Lung (tissue), 17 donors: ENCODE measurements at places on chromosomes 1 and 21. TPM values are rescaled to one million over a fixed set of nuclear protein-coding genes. Genes with fewer than 3 reads are reported as not detected.
A peak's percentile ranks its signal among the peaks of the same experiment; 100 is the strongest.

DNA sequence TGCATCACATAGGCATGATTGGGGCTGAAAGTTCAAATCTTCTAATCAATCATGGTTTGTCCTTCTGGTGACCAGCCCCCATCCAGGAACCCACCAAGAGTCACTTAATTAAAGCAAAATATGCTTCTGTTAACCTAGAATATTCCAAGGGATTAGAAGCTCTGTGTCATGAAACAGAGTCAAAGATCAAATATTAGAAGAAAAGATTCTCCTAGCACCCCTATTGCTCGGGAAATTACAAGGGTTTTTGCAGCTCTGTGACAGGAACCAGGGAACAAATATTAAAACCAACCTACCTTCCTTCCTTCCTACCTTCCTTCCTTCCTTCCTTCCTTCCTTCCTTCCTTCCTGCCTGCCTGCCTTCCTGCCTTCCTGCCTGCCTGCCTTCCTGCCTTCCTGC lies 31.8 kb upstream of the ACTN2 start:
- no peaks in the 10 kb centered on the region for H3K27me3 ChIP-seq
- no peaks in the 10 kb centered on the region for H3K36me3 ChIP-seq
- H3K4me1 ChIP-seq: peaks cover 3% of the 10 kb centered on the region
- no peak overlapping the region for H3K27ac ChIP-seq

RAP1GAP gene
- total RNA-seq: 41.4 TPM

HAX1 gene
- 42.7 TPM for total RNA-seq

- H3K4me3 ChIP-seq: no peak overlapping the region
Observed at GRCh38 chr21:43726686-43727518, 8.0 kb downstream of the PDXK start.

ADAMTS5 gene
- total RNA-seq: 22.2 TPM

DNA sequence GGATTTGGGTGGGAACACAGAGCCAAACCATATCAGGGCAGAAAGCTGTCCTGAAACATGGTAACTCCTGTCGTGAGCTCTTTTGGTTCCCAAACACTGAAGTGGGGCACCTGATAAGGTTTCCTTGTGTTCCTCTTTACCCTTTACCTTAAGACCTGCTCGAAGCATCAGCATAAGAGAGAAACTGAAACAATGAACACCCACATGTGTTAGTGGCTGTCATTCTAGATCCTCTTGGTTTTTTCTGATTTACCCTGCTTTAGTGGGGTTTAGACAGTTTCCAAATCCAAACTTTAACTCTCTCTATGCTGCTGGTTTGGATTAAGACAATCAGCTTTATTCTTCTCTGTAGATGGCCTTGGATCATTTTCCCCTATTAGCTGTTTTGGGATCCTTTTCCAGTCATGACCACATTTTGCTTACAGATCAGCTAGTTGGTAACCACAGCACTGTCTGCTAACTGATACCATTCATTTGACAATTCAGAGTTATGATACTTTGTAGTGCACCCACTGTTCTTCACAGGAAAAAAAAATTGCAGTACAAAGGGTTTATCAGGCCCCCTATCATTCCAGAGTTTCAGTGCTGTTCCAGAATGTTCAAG lies 975 bp upstream of the MNDA start:
- no peak overlapping the region for H3K27ac ChIP-seq
- H3K27me3 ChIP-seq: no peaks in the 10 kb centered on the region
- H3K4me1 ChIP-seq: no peaks in the 10 kb centered on the region

- H3K36me3 ChIP-seq: no peaks in the 10 kb centered on the region
- no peak for DNase-seq
- no peak overlapping the region for H3K27ac ChIP-seq
Observed at GRCh38 chr1:114466334-114467014, 44.5 kb downstream of the TRIM33 start.

TCEANC2 gene
- 5.3 TPM for total RNA-seq

DNA sequence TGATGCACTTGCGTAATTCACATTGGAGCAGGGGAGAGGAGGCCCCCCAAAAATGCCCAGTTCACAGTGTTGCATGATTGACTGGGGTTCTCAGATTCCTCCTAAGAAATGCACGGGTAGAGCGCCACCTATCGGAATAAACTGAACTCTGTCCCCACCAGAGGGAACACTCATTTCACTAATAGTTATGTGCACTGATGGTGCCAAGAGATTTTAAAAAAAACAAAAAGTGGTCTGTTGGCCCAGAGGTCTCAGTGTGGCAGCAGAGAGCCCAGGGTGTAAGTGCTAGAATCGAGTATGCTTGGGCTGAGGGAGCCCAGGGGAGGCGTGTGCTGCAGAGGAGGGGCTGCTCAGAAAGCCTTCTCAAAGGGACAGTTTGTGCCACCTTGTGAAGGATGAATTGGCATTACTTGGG lies 6.9 kb downstream of the PINK1 start:
- H3K4me1 ChIP-seq: no peaks in the 10 kb centered on the region
- no peak overlapping the region for H3K4me3 ChIP-seq
- peaks cover 22% of the 10 kb centered on the region for H3K36me3 ChIP-seq
- no peak overlapping the region for H3K27ac ChIP-seq
- peak; percentile 44 for DNase-seq

GRCh38 chr1:53608071-53608470 lies 130.9 kb downstream of the GLIS1 start:
- no peaks in the 10 kb centered on the region for H3K36me3 ChIP-seq
- no peaks in the 10 kb centered on the region for H3K4me1 ChIP-seq
- no peak overlapping the region for H3K27ac ChIP-seq
- H3K4me3 ChIP-seq: no peak overlapping the region

SYT14 gene
- 0.23 TPM for total RNA-seq

DNA sequence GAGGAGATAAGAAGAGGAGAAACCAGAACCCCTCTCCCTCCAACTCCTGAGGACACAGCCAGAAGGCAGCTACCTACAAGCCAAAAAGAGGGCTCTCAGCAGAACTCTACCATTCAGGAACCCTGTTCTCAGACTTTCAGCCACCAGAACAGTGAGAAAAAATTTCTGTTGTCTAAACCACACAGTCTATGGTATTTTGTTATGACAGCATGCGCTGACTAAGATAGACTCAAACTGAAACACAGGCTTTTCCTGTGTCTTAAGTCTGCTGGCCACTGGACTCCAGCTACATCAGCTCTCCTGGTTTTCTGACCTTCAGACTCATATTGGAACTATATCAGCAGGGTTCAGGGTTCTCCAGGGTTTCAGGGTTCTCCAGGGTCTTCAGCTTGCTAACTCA lies 126.5 kb upstream of the TNFSF4 start:
- no peak overlapping the region for H3K27ac ChIP-seq
- no peak overlapping the region for H3K4me3 ChIP-seq
- no peak for DNase-seq
- no peaks in the 10 kb centered on the region for H3K27me3 ChIP-seq
- H3K4me1 ChIP-seq: no peaks in the 10 kb centered on the region

CFAP141 gene
- 3.2 TPM for total RNA-seq

AMY2A gene
- total RNA-seq: not detected

FAM72B gene
- 1.1 TPM for total RNA-seq

DNA sequence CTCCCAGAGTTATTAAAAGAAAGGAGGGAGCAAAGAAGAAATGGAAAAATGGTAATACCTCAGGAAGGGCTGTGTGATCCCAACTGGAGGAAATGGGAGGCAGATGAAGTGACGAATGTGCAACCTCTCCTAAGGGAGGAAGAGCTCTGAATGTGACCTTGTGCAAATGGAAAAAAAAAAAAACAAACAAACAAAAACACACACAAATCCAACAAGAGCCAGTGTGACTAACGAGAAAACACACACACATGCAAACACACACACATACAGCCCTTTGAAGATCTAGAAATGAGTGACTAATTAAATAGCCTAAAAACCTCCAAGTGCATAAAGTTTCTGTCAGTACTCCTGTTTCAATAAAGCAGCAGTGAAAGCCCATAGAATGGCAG lies 49.0 kb downstream of the CCN1 start:
- H3K4me3 ChIP-seq: no peak overlapping the region
- H3K27me3 ChIP-seq: no peaks in the 10 kb centered on the region
- H3K36me3 ChIP-seq: no peaks in the 10 kb centered on the region
- peak; percentile 25 for DNase-seq
- no peak overlapping the region for H3K27ac ChIP-seq

- no peak overlapping the region for H3K27ac ChIP-seq
- DNase-seq: no peak
- H3K27me3 ChIP-seq: no peaks in the 10 kb centered on the region
- H3K36me3 ChIP-seq: no peaks in the 10 kb centered on the region
- H3K4me3 ChIP-seq: no peak overlapping the region
Observed at GRCh38 chr1:63973005-63973419, 199.2 kb downstream of the ROR1 start.

- no peak for DNase-seq
- H3K4me3 ChIP-seq: no peak overlapping the region
- H3K4me1 ChIP-seq: no peaks in the 10 kb centered on the region
- no peaks in the 10 kb centered on the region for H3K27me3 ChIP-seq
- H3K27ac ChIP-seq: no peak overlapping the region
Observed at GRCh38 chr1:215192306-215192705, 109.8 kb downstream of the KCNK2 start.

GRCh38 chr21:45848331-45848730 lies 133.2 kb upstream of the COL6A1 start:
- no peaks in the 10 kb centered on the region for H3K36me3 ChIP-seq
- DNase-seq: no peak
- H3K27me3 ChIP-seq: no peaks in the 10 kb centered on the region

DNA sequence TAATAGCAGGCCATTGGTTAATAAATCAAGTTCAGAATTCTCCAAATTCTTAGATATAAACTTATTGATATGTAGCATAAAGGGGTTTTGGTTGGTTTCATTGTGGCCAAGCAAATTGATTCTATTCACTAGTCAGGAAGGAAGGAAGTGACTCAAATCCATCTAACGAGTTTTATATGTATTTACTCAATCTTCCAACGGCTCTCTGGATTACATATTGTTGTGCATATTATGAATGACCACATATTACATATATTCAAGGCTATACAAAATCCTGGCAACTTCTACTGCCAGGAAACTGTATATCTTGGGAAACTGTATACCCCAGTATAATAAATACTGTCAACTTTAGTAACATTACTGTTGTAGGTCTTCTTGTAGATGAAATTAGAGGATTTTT lies 20.1 kb upstream of the PDE4B start:
- H3K4me1 ChIP-seq: no peaks in the 10 kb centered on the region
- no peak for DNase-seq
- H3K36me3 ChIP-seq: no peaks in the 10 kb centered on the region
- no peak overlapping the region for H3K4me3 ChIP-seq
- no peak overlapping the region for H3K27ac ChIP-seq
